Activated CD4-positive, alpha-beta memory T cell treated with anti-CD3 and anti-CD28 coated beads, Interleukin-2, amount 10 ng/mL, durations not matched to agents 7 days and 5 days (primary cell): ENCODE measurements at places on chromosomes 1 and 21. TPM values are rescaled to one million over a fixed set of nuclear protein-coding genes. Genes with fewer than 3 reads are reported as not detected.

The RUNX3 gene
- 177 TPM for total RNA-seq

The DNALI1 gene
- total RNA-seq, result 0.18 TPM

The OLFML3 gene
- total RNA-seq, result 0.20 TPM

The DENND2C gene
- 0.83 TPM for total RNA-seq

DNA sequence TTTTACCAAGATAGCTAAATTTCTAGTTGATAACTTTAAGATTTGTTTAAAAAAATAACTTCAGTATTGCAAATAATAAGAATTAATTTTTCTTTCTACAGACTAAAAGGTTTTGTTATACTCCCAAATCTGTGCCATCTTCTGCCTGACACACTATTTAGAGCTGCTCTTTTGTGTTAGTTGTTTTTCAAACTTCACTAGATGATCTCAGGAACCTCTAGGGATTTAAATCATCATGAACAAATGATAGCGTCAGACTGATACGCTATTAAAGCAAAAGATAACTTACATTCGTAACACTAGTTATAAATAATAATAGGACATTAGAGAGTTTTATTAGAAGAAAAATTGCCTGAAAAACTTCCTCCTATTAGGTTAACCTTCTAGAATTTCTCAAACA is 243.1 kb upstream of the CXADR start:
- H3K36me3 ChIP-seq, result no peaks in the 10 kb centered on the region
- H3K27me3 ChIP-seq, result no peaks in the 10 kb centered on the region
- H3K27ac ChIP-seq, result no peak overlapping the region
- H3K4me3 ChIP-seq, result no peak overlapping the region

DNA sequence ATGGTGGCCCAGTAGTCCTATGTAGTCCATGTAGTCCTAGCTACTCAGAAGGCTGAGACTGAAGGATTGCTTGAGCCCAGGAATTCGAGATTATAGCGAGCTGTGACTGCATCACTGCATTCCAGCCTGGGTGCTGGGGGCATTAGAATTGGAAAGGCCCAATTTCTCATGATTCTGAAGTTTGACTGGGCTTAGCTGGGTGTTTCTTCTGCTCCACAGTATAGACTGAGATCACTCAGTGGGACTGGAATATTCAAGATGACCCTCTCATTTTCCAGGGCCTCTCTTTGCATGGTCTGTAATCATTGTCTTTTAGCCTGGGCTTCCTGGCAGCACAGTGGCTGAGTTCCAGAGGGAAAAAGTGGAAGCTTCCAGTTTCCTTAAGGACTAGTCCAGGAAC is 26.2 kb downstream of the MROH7 start:
- no peak overlapping the region for H3K27ac ChIP-seq
- H3K4me1 ChIP-seq, result peaks cover 14% of the 10 kb centered on the region
- H3K4me3 ChIP-seq, result no peak overlapping the region
- H3K27me3 ChIP-seq, result peaks cover 2% of the 10 kb centered on the region
- no peak for DNase-seq

DNA sequence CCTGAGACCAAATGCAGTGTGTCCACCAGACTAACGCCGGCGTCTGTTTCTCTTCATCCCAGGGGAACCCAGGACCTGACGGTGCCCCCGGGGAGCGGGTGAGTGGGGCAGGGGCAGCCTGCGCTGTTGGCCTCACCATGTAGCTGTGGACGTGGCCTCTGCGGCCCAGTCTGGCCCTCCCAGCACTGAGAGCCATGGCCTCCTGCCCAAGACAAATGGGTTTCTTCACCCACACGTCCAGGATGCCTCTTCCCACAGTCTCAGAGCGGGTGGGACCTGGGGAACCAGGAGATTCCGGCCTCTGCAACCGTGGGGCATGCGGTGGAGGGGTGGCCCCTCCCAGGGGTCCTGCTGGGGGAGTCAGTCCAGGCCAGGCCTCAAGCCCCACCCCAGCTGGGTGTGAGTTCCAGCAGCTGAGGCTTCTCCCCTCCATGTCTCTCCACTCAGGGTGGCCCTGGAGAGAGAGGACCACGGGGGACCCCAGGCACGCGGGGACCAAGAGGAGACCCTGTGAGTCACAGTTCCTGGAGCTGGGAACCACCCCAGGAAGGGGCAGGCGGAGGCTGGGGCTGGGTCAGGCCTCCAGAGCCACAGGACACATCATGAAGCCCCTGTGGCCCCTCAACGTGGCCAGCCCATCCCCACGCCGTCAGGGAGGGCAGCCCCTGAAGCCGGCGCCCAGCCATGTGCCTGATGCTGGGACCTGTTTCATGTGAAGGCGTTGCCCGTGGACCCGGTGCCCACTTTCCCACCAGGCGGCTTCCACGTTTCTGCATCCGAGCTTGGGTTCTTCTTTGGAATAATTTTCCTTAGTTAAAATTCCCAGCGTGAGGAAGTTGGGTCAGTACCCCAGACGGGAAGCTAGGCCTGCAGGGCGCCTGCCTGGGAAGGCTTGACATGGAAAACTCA is 11.0 kb downstream of the COL6A1 start:
- no peaks in the 10 kb centered on the region for H3K36me3 ChIP-seq
- no peaks in the 10 kb centered on the region for H3K27me3 ChIP-seq
- no peak overlapping the region for H3K27ac ChIP-seq
- no peak overlapping the region for H3K4me3 ChIP-seq

DNA sequence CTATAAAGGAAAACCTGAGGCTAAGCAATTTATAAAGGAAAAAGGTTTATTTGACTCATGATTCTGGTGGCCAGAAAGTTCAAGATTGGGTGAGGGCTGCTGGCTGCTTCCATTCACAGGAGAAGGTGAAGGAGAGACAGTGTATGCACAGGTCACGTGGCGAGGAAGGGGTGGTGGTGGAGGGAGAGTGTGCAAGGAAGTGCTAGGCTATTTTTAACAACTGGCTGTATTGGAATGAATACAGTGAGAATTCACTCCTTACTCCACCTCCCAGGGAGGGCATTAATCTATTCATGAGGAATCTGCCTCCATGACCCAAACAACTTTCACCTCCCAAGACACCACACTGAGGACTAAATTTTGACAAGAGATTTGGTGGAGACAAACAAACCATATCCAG is 51.0 kb downstream of the SYDE2 start:
- no peak overlapping the region for H3K4me3 ChIP-seq
- peak overlapping the region; percentile 73 for H3K27ac ChIP-seq
- no peaks in the 10 kb centered on the region for H3K36me3 ChIP-seq
- peaks cover 5% of the 10 kb centered on the region for H3K27me3 ChIP-seq
- H3K4me1 ChIP-seq, result peaks cover 37% of the 10 kb centered on the region

- no peaks in the 10 kb centered on the region for H3K36me3 ChIP-seq
- H3K27ac ChIP-seq, result no peak overlapping the region
- no peak for DNase-seq
- no peaks in the 10 kb centered on the region for H3K4me1 ChIP-seq
These were observed 30.2 kb upstream of the CLDN14 start for GRCh38 chr21:36509973-36510664.

GRCh38 chr1:37064039-37064438 is 29.7 kb upstream of the GRIK3 start:
- no peak overlapping the region for H3K27ac ChIP-seq
- no peaks in the 10 kb centered on the region for H3K4me1 ChIP-seq
- H3K27me3 ChIP-seq, result peaks cover 12% of the 10 kb centered on the region
- no peak overlapping the region for H3K4me3 ChIP-seq
- DNase-seq, result no peak

DNA sequence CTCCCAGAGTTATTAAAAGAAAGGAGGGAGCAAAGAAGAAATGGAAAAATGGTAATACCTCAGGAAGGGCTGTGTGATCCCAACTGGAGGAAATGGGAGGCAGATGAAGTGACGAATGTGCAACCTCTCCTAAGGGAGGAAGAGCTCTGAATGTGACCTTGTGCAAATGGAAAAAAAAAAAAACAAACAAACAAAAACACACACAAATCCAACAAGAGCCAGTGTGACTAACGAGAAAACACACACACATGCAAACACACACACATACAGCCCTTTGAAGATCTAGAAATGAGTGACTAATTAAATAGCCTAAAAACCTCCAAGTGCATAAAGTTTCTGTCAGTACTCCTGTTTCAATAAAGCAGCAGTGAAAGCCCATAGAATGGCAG is 49.0 kb downstream of the CCN1 start:
- H3K27ac ChIP-seq, result no peak overlapping the region
- H3K4me3 ChIP-seq, result no peak overlapping the region
- no peaks in the 10 kb centered on the region for H3K4me1 ChIP-seq
- no peaks in the 10 kb centered on the region for H3K27me3 ChIP-seq
- peaks cover 8% of the 10 kb centered on the region for H3K36me3 ChIP-seq
